ENCODE measurements at places on chromosomes 2 and 18. TPM values are rescaled to one million over a fixed set of nuclear protein-coding genes. Genes with fewer than 3 reads are reported as not detected.

MRO gene
- not detected for total RNA-seq

KLHL41 gene
- not detected for total RNA-seq

MGAT4A gene
- not detected for total RNA-seq

EFEMP1 gene
- 283 TPM for total RNA-seq

ARHGAP15 gene
- not detected for total RNA-seq

OTX1 gene
- 0.74 TPM for total RNA-seq

C2orf92 gene
- total RNA-seq, result not detected

HOXD9 gene
- total RNA-seq, result 1.8 TPM

CFC1 gene
- total RNA-seq, result not detected

CCDC93 gene
- 15.2 TPM for total RNA-seq

ANKRD62 gene
- total RNA-seq, result not detected

C2orf15 gene
- not detected for total RNA-seq

ALPG gene
- total RNA-seq, result 0.03 TPM

LDAH gene
- total RNA-seq, result 28.2 TPM

PDE11A gene
- 0.38 TPM for total RNA-seq

ZAP70 gene
- not detected for total RNA-seq

KHK gene
- 0.11 TPM for total RNA-seq

SNED1 gene
- 24.9 TPM for total RNA-seq

CHRND gene
- total RNA-seq, result not detected

CIDEA gene
- not detected for total RNA-seq

TUBA3E gene
- not detected for total RNA-seq

MYO3B gene
- not detected for total RNA-seq

AQP4 gene
- not detected for total RNA-seq

RAX gene
- total RNA-seq, result not detected

VWA3B gene
- total RNA-seq, result not detected

MYO7B gene
- 1.8 TPM for total RNA-seq

CAPN14 gene
- not detected for total RNA-seq

FAM228A gene
- not detected for total RNA-seq

LAMA3 gene
- 0.25 TPM for total RNA-seq

RFX8 gene
- total RNA-seq, result 0.68 TPM

AGXT gene
- total RNA-seq, result not detected

GCFC2 gene
- total RNA-seq, result 28.4 TPM

TRAPPC8 gene
- 40.5 TPM for total RNA-seq

TMEM237 gene
- 62.0 TPM for total RNA-seq

COL4A3 gene
- total RNA-seq, result not detected

ZCCHC2 gene
- 2.9 TPM for total RNA-seq

LAPTM4A gene
- 214 TPM for total RNA-seq

PDK1 gene
- total RNA-seq, result 8.4 TPM

NOSTRIN gene
- not detected for total RNA-seq

PER2 gene
- 5.8 TPM for total RNA-seq

HOXD8 gene
- total RNA-seq, result 16.8 TPM

EGR4 gene
- not detected for total RNA-seq

FOSL2 gene
- 28.8 TPM for total RNA-seq

NBAS gene
- 19.1 TPM for total RNA-seq

CYP27A1 gene
- total RNA-seq, result 4.1 TPM

ANKRD30BL gene
- total RNA-seq, result not detected

ZSWIM2 gene
- not detected for total RNA-seq

C2orf66 gene
- total RNA-seq, result 0.05 TPM

METTL21A gene
- 10.6 TPM for total RNA-seq

C2orf81 gene
- 0.34 TPM for total RNA-seq

LHCGR gene
- not detected for total RNA-seq

PROM2 gene
- total RNA-seq, result 9.2 TPM

CRYBA2 gene
- not detected for total RNA-seq

All from SJSA1 (cell line).